ENCODE measurements at places on chromosomes 11 and 22.

- no peak for DNase-seq
Observed at GRCh38 chr11:64331569-64332371, 8.2 kb upstream of the CCDC88B start.

- DNase-seq, result no peak
Observed at GRCh38 chr11:12088047-12088481, 22.3 kb upstream of the MICAL2 start.

- peak; percentile 72 for DNase-seq
Observed at GRCh38 chr22:46547883-46548244, 10.4 kb upstream of the CELSR1 start.

- DNase-seq, result no peak
Observed at GRCh38 chr22:33565580-33565995, 354.7 kb downstream of the LARGE1 start.

GRCh38 chr11:61575886-61576861 is 4.7 kb downstream of the SYT7 start:
- no peak for DNase-seq

- no peak for DNase-seq
Observed at GRCh38 chr22:37716708-37717107, 19.9 kb downstream of the TRIOBP start.

DNA sequence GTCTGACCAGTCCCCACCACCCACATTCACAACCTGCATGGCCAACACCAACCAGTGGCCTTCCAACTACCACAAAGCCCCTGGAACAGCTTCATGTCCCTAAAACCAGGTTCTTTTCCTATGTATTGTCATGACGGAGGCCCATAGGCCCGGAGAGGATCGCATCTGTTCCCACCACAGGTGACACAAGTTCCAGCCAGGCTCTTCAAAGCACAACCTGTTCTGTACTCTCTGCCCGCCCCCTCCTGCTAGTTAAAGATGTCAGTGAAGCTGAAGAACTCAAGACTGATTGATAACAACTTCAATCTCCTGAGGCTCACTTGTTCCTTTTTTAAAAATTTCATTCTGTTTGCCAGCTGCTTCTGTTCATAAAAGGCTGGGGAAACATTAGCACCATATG is 121.1 kb upstream of the GUCY1A2 start:
- no peak for DNase-seq

All from hindlimb muscle (tissue), 1 donor.